ENCODE measurements at places on chromosomes 2 and 18. TPM values are rescaled to one million over a fixed set of nuclear protein-coding genes. Genes with fewer than 3 reads are reported as not detected.

The CD302 gene
- polyA plus RNA-seq: 17.4 TPM

The GAREM1 gene
- 4.9 TPM for polyA plus RNA-seq

The SCTR gene
- not detected for polyA plus RNA-seq

GRCh38 chr2:69762513-69763494, 20.9 kb downstream of the ANXA4 start:
- H3K36me3 ChIP-seq: no peaks in the 10 kb centered on the region
- DNase-seq: no peak
- H3K4me1 ChIP-seq: peaks cover 14% of the 10 kb centered on the region
- H3K27me3 ChIP-seq: no peaks in the 10 kb centered on the region

- H3K27me3 ChIP-seq: no peaks in the 10 kb centered on the region
- no peaks in the 10 kb centered on the region for H3K4me1 ChIP-seq
- H3K36me3 ChIP-seq: no peaks in the 10 kb centered on the region
- H3K4me3 ChIP-seq: no peak overlapping the region
- H3K27ac ChIP-seq: no peak overlapping the region
Measured at GRCh38 chr2:64516651-64517510, 7.2 kb upstream of the AFTPH start.

- no peaks in the 10 kb centered on the region for H3K4me1 ChIP-seq
- H3K27ac ChIP-seq: no peak overlapping the region
- H3K36me3 ChIP-seq: no peaks in the 10 kb centered on the region
- H3K4me3 ChIP-seq: no peak overlapping the region
Measured at GRCh38 chr18:50947899-50948298, 19.9 kb upstream of the ELAC1 start.

- H3K27ac ChIP-seq: no peak overlapping the region
- H3K36me3 ChIP-seq: no peaks in the 10 kb centered on the region
- H3K4me3 ChIP-seq: no peak overlapping the region
- no peaks in the 10 kb centered on the region for H3K27me3 ChIP-seq
- peaks cover 16% of the 10 kb centered on the region for H3K4me1 ChIP-seq
Measured at GRCh38 chr2:62338111-62338510, 142.2 kb downstream of the B3GNT2 start.

Data from sigmoid colon (tissue), 7 donors.